NCI-H2081 treated with DMSO at 0.1 percent for 48 hours (cell line): ENCODE measurements at places on chromosomes 5 and 9.
A peak's percentile ranks its signal among the peaks of the same experiment; 100 is the strongest.

GRCh38 chr5:129460672-129460935 lies 506 bp downstream of the ADAMTS19 start:
- DNase-seq, result no peak

DNA sequence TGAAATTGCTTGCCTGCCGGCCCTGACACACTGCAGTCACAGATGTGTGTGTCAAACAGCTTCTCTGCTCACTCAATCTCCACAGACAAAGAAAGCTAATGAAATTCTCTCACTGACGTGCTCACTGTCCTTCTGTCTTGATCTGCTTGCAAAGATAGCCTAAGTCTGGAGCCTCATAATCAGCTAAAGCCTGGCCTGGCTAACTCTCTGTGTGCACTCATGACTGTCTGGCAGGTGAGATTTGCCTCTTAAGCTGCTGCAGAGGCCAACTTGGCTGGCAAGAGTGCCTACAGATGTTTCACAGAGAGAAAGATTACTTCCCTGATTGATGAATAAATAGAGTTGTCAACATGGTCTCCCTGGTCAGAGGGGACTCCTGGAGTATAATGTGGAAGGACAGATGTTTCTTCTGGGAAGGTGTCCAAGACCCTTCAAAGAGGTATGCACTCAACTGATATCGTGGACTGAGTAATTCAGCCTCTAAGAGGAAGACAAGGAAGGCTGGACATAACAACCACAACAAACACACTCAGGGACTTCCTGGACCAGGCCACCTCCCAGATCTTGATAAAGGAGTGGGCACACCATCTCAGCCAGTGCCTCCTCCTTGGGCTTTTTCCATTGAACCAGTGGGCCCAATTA lies 362.0 kb downstream of the SPOCK1 start:
- DNase-seq, result no peak

DNA sequence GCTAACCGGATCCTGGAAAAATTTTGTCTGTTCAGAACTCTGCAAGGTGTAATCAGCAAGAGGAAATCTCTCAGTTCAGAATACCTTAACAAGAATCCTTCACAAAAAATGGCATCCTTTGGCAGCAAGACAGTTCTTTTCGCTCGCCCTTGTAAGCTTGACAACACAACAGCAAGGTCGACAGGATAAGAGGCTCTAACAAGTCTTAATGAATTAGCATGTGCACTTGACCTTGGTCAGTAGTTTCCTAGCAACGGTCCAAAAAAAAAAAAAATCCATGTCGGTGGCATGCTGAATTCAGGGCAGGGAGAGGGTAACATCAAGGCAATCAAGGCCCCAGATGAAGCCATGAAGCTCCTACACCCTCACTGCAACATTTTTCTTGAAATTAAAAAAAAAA lies 172.8 kb downstream of the APBA1 start:
- no peak for DNase-seq

DNA sequence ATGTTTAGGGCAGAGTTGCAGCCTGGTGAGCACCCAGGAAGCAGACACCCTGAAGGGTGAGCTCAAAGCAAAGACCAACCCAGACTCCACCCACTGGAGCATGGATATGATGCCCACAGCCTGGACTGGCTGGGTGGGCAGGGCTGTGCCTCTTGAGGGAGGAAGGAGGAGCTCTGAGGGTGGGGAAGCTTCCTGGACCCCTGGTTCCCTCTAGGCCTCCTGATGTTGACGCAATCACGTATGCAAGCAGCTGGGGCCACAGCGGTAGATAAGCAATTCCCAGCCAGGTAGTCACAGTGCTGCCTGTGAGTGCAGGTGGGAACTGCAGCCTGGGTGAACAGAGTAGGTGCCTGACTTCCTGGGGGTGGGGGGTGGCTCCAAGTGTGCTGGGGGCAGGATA lies 271.5 kb downstream of the CDK5RAP2 start:
- peak; percentile 50 for DNase-seq

GRCh38 chr9:121294866-121295661 lies 27.1 kb downstream of the GSN start:
- DNase-seq, result no peak

DNA sequence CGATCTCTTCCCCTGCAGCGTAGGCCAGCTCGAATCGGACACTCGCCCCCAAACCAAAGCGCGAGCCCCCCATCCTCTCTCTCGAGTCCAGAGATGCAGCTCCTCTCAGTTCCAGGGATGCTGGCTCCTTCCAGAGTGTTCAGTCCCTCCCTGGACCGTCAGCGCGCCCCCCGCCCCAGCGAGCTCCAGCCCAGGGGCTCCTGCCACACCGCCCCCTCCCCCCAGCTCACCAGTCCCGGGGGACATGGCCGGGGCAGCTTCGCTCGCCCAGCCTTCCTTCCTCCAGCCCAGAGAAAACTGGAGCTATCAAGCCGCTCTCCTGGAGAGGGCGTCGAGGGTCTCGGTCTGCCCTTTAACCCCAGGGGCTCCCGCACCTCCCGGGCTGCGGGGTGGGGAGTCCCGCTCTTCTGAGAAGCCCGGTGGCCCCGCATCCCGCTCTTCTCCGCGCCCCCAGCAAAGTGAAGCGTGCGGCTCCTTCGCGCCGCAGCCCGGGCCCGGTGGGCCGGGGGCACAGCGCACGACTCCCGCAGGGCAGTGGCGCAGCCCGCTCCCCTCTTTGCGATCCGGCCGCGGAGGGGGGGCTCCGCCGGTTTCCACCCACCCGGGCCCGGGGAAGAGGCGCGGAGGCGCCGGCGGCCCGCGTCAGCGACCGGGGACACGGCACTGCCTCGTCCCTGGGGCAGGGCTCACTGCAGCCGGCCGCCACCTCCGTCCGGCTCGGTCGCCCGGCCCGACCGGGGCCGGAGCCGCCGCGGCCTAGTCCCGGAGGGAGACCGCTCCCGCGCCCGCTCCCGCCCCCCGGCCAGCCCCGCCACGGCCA lies 587 bp downstream of the MIER3 start:
- no peak for DNase-seq

GRCh38 chr5:81427566-81427965 lies 33.6 kb upstream of the ACOT12 start:
- DNase-seq, result no peak

DNA sequence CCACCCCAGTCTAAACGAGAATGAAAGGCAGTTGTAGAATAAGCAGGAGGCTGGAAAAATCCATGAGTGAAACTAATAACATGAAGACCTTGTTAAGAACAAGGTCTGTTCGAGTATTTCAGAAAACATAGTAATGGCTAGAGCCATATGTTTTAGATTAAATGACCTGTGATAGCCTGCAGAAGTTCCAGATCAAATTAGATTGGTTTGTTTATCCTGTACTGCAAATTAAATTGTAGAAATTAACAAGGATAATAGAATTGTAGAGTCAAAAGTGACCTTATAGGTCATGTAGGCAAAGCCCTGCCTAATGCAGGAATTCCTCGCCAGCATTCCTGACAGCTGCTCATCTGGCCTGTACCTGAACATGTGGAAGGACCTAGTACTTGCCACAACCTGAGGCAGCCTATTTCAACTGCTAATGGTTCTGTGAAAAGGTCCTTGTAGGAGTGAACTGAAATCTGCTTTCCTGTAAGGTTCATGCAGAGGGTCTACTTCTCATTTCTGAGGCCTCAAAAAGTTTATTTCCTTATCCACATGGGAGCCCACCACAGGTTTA lies 17.2 kb downstream of the LIX1 start:
- DNase-seq, result no peak

DNA sequence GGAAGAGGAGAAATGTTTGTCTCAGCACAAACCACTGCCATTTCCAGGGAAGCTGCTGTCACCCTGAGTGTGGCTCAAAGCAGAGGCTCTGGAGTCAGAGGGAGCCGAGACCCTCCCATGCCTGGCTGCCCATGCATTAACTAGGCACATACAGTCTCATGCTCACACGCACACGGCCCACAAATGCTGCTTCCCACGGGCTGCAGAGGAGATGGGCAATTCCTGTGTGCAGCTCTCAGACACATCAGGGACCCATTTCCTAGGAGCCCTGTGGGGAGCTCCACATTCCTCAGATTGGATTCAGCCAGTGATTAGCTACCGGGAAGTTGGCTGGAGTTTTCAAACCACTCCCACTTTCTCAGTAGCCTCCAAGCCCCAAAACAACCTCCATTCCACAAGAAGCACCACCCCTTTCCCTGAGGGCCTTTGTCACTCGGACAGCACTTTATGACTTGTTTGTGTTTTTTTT lies 9.1 kb upstream of the PTGES start:
- no peak for DNase-seq

DNA sequence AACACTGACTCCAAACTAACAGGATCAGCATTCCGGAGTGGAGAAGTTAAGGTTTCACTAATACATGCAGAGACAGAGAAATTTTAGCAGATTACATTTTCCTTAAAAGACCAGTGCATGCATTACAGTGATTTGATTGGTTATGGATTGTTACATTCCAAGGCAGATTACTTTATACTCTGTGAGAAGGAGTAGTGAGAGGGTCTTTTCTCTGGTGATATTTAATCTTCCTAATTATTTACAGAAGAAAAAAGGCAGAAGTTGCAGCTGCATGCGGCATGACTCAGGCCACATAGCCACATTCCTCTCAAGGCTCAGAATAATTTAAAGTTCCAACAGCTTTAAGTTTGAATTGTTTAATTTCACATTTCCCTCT lies 53.0 kb upstream of the PDZD2 start:
- DNase-seq, result no peak

GRCh38 chr9:93033531-93033930 lies 25.0 kb upstream of the SUSD3 start:
- DNase-seq, result no peak

- DNase-seq, result no peak
Observed at GRCh38 chr5:119275146-119275545, 80.7 kb upstream of the TNFAIP8 start.

- DNase-seq, result no peak
Observed at GRCh38 chr9:21730899-21731298, 71.5 kb upstream of the MTAP start.

- no peak for DNase-seq
Observed at GRCh38 chr5:169945831-169946261, 34.4 kb downstream of the INSYN2B start.

- no peak for DNase-seq
Observed at GRCh38 chr5:80761176-80761575, 106.4 kb upstream of the DHFR start.

GRCh38 chr5:138974227-138975063 lies 99.3 kb upstream of the LRRTM2 start:
- peak; percentile 38 for DNase-seq

- no peak for DNase-seq
Observed at GRCh38 chr5:150190503-150190979, 679 bp downstream of the SLC6A7 start.

GRCh38 chr5:160363211-160363610 lies 7.2 kb downstream of the C1QTNF2 start:
- DNase-seq, result no peak

DNA sequence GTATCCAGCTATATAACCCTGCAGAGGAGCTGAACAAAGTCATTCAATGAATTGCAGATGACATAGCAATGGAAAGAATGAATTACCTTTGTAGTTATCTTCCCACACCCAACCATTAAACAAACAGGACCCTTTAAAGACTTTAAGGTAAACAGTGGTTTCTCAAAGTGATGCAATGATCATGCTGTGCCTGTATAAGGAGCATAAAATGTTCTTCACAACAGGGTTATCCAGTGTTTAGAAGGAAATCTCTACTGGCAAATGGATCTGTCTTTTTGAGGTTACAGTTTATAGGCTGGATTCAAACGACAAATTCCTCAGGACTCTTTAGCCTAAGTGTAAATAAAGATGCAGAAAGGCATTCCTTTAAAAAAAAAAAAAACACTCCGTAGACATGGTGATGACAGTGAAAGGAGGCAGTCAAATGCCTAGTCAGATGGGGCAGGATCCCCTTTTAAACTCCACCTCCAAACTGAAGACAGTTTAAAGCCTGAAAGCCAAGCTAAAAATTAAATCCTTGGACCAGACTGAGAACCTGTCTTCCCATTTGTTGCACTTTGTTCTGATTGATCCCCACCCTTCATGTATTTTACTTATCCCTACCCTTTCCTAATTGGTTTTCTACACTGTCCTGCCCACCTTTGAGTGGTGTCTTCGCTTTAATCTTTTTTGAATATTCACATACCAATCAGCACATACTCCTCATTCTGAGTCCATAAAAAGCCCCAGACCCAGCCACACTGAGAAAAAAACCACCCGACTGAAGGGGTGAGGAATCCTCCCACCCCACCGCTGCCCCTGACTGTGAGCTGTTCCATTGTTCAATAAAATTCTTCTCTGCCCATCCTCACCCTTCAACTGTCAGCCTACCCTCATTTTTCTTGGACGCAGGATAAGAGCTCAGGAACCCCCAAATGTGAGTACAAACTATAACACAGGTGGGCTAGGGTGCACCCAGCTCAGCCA lies 761.3 kb upstream of the DMAC1 start:
- DNase-seq, result no peak

DNA sequence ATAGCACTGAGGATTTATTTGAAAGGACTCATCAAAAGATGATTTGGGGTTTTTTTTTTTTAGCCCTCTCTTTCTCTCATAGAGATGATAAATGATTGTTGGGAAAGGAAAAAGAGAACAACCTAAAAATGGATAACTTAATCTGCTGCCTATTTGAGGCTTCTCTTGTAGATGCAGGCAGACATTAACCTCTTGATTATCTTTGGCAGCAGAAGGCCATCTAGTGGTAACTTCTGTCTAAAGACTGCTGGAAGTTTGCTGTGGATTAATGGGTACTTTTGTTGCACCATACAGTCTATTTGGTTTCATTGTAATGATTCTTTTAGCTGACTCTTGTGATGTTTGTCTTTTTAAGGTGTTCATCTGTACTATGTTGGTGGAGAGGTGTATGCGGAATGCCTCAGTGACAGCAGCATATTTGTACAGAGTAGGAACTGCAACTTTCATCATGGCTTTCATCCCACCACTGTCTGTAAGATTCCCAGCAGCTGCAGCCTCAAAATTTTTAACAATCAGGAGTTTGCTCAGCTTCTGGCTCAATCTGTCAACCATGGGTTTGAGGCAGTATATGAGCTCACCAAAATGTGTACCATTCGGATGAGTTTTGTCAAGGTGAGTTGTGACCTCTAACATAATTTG lies 18.8 kb downstream of the SMIM32 start:
- no peak for DNase-seq

GRCh38 chr9:120735415-120736126 lies 21.3 kb upstream of the MEGF9 start:
- no peak for DNase-seq

- DNase-seq, result no peak
Observed at GRCh38 chr9:1748407-1748806, 266.7 kb upstream of the SMARCA2 start.

- DNase-seq, result no peak
Observed at GRCh38 chr5:1643651-1644392, 120.1 kb upstream of the LPCAT1 start.

- no peak for DNase-seq
Observed at GRCh38 chr5:176733406-176734262, 76.7 kb upstream of the UNC5A start.

GRCh38 chr9:86668488-86668887 lies 278.8 kb downstream of the GAS1 start:
- DNase-seq, result no peak

DNA sequence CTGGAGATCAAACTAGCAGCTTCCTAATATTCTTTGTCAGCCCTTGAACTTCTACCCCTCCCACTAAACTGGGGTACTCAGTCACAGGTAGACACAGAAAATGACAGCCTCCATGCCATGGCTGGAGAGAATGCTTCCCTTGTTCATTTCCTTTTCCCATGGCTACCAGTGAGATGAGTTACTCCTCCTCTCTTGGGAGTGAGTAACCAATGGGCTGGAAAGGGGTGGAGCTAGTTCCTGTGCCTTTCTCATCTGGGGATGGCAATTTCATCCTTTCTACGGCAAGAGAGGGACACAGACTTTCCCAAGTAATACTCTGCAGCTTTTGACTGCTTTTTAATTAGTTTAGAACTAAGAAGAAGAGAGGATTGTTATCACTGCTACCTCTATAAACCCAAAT lies 1045.6 kb upstream of the WWC1 start:
- no peak for DNase-seq

GRCh38 chr9:109251080-109251775 lies 69.6 kb downstream of the EPB41L4B start:
- DNase-seq, result peak; percentile 95
